ENCODE measurements at places on chromosomes 11 and 22.
A peak's percentile ranks its signal among the peaks of the same experiment; 100 is the strongest.

DNA sequence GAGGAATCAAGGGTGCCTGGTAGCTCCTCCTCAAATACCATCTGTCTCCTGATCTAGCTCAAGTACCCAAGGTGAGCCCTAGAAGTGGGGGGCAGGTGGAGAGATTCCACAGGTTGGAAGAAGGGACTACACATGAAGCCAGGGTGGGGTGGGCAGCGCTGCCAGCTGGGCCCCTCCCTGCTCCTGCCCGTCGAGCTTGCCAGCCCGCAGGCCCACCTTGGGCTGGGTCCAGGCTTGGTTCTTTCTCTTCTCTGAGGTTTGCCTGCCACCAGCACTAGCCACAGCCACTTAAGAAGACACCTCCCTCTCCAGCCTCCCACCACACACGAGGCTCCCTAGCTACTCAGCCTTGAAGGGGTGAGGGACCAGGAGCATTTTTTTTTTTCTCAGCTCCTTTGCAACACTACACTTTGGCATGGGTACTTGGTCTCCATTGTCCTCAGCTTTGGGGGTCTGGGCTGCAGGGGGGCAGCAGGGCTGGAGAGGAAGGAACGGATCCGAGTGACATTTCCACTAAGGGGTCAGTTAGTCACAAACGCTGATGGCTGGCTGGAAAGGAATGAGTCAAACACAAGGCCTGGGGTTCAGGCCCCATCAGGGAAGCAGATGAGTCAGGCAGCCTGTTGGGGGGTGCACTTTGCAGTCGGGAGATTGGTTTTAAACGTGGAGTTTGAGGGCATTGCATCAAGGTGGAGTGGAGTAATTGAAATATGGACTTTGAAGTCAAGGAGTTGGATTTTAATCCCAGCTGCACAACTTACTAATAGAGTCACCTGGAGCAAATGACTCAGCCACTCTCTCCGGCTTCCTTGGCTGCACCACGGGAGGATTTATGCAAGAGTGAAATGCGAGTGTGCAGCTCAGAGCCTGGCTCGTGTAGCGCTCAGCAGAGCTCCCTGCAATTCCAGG is 7.4 kb upstream of the NPTXR start:
- DNase-seq = no peak

GRCh38 chr11:124861670-124862069 is 3.6 kb upstream of the ROBO3 start:
- no peak for DNase-seq

DNA sequence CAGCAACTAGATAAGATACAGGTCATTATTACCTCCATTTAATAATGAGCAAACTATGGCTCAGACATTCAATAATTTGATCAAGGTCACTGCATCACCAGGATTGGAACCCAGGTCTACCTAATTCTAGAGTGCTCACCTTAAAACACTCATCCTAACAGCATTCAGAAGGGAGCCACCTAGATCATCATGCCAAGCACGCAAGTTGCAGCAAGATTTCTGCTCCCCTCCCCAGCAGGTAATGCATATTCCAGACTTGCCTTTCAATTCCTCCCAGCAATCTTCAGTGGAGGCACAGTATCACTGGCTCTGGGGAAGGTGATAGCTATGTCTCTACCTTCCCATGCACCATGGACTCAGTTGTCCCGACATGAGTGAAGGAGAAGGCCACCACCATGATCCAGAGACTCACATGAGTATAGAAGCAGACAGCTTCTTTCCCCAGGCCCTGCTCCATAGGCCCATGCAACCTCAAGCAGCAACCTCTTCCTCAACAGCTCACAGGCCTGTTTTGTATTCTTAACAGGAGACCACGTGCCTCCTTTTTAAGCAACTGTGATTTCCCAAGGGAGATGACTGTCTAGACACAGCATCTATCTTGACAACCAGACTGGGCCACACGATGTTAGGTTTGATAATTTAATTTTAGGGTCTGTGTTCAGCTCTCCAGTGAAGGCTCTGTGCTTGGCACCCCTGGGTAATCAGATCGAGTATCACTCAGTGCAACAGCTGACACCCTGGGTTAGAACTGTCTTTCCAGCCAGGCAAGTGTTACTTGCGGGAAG is 36.4 kb downstream of the RAB30 start:
- no peak for DNase-seq

DNA sequence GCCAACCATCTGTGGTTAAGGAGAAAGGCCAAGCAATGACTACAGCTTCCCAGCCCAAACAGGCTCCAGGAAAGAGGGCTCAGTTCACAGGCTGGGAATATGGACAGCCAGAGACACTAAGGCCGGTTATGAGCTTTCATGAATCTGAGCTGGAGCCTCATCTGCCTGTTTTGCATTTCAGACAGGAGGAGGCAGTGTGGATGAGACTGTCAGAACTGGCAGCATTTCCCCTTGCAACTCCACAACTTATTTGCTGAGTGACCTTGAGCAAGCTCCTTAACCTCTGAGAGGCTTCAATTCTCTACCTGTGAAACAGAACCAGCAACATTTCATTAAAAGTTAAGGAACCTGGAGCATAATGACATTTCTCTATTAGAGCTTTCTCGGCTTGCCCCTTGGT is 264.0 kb downstream of the ETS1 start:
- DNase-seq = no peak

GRCh38 chr22:23844739-23845202 is 6.0 kb upstream of the DERL3 start:
- no peak for DNase-seq

DNA sequence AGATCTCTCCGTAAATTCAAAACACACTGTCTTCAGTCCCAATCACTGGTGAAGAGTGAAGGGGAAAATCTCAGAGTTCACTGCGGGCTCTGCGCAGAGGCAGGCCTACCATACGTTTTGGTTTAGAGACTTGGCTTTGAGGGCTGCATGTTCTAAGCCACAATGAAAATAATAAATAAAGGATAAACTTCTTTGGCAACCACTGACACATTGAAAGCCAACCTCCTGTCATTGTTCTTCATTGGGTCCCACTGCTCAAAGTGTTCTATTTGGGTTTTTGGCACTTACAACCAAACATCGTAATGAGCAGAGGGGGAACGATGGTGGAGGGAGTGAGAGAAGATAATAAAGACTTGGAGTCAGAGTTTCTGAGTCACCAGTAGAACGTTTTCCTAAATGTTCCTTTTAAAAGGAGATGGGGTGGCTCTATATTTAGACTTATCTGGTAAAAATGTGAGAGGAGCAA is 472.9 kb downstream of the SOX6 start:
- no peak for DNase-seq

DNA sequence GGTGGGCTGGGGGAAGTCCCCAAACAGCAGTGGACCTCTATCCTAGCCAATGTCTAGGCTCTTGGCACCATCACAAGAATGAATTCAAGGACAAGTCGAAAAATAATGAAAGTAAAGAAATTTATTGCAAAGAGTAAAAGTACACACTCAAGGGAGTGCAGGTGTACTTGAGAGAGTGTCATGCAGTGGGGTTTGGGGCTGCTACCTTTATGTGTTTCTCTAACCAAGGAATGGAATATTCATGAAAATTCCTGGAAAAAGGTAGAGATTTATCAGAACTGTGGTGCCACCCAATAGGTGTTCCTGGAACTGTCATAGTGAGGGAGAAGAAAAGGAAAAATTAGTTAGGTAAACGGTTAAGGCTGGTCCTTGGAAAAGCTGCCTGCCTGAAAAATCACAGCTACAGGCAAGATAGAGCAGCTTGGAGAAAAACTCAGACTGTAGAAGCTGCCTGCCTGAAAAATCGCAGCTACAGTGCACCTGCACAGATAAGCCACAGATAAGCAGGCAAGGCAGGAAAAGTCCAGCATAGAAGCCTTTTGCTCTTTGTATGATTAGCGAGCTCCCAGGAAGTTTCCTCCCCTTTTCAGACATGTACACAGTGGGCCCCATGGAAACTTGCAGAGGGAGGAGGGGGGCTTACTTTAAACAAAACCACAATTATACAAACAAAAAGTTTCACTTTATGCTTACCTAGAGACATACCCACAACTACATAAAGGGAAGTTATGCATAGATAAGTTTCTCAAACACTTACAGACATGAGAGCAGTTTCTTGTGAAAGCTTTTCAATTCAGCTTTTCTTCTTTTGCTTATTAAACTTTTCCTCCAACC is 71.4 kb upstream of the B3GNT6 start:
- DNase-seq = no peak

DNA sequence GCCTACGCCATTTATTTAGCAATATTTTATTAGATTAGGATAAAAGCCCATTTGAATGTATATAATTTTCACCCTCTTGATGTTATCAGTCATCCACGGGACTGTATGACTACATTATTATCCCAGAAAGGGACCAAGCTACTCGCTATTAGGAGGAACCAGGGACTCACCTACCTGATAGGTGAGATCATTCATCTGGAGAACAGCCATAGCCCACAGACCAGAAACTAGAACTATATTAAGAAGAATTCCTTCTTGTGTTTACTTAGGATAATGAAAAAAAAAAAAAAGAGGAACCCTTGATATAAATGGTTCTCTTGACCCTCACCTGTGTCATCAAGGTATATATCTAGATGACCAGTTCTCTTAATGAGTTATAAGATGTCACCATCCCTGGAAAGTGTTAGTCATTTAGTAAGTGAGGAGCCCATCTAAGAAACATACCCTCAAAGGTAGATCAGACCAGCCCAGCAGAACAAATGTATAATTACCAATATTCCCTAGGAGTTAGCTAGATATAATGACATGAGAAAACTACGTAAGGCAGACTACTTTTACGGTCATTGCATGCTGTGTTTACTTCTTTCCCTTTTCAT is 8.0 kb downstream of the SIK3 start:
- DNase-seq = peak; percentile 58

GRCh38 chr11:57180081-57180561 is 1.6 kb upstream of the LRRC55 start:
- DNase-seq = no peak

DNA sequence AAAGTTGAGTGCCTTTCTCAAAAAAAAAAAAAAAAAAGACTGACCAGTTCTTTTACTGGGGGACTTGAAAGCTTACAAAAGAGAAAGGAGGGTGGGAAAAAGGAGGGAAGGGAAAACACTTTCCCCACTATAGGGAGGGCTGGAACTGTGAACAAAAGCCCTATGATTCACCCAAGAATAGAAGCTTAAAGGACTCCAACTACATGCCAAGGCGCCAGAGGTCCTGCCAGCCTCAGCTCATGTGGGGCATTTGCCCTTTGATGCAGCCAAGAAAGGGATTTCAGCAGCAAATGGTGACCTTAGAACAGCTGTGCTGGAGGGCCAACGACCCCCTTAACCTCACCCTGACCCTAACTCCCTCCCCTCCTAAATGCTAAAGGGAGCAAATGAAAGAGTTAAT is 160.0 kb downstream of the NTM start:
- no peak for DNase-seq

DNA sequence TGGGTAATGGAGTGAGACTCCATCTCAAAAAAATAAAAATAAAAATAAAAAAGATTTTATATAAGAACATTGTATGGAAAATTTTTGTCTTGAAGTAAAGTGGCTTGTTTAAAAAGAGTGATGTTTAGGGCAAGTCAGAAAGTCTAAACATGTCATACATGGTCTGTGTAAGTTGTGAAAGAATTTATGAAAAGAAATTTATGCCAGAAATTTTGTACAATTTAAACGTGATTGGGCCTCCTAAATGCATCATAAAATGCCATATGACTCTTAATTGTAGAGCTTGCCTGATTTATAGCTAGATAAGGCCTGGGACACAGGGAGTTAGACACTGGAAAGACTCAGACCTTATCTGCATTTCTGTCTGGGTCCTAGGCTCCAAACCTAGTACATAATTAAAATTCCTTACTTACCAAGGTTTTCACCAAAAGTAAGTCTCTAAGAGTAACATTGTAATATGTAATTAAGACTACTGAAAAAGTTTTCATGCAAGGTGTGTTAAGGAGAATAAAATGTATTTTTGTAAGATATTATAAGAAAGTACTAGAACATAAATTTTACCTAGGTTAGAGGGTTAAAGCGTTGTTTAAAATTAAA is 110.5 kb downstream of the AASDHPPT start:
- DNase-seq = no peak

DNA sequence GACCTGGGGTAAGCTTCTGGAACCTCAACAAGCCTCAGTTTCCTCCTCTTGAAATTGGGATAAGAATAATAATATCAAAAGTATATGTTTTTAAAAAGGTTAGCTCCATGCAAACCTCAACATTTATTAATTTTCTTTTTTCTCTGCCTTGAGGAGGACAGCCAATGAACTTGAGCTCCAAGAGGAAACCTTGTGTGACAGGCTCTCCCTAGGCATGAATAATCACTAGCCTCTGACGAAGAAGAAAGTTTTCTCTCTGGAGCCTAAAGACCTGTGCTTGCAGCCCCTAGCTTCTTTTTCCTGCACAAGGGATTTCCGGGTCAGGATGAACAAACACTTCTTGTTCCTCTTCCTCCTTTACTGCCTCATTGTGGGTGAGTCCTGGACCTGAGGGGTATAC is at the start of gene PATE3:
TSS of gene PATE3 (plus strand) at position 301 of the 400 bp plus-strand sequence. CDS start at position 326, 25 bp downstream.
- no peak for DNase-seq

GRCh38 chr11:15863411-15863810 is 492.9 kb downstream of the SOX6 start:
- DNase-seq = no peak

DNA sequence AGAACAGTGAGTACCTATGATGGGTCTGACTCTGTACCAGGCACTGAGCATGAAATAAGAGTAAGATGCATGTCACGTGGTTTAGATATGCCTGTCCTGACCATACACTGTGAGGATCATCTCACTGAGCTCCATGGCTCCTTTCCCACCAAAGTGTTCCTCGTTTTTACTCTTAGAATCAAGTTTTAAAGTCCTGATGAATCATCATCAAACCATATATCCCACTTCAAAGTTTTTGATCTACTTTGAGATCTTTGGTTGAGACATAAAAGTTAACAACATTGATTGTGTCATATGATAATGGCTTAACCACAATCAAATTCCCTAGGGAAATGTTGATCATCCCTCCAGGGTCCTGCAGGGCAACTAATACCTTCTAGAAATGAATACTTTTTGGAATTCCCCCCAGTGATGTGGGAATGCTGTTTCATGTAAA is 12.8 kb downstream of the ETS1 start:
- no peak for DNase-seq

GRCh38 chr11:86161837-86162236 is 82.7 kb upstream of the EED start:
- no peak for DNase-seq

DNA sequence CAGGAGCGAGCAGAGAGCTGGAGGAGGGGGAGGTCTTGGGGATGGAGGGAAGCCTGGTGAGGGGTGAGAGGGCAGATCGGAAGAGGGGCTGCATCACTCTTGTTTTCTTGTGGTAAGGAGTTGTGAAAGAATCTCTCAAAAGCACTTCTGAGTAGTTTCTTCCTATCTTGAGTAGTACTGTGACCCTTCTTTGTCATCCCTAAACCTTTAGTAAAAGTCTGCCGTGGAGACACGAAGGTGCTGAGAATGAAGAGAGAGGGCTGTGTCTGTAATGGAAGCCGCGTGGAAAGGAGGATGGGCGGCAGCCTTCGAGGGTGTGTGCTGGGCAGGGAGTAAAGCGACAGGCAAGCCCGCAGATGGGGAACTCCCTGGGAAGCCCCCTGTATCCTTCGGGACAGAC is 237.8 kb downstream of the TBC1D22A start:
- DNase-seq = no peak

- no peak for DNase-seq
These were observed 86.5 kb upstream of the PITPNB start for GRCh38 chr22:28005513-28005912.

All from keratinocyte (primary cell).